ENCODE measurements at places on chromosomes 5 and 9. TPM values are rescaled to one million over a fixed set of nuclear protein-coding genes. Genes with fewer than 3 reads are reported as not detected.

CORO2A gene
- 2.0 TPM for total RNA-seq

MCIDAS gene
- 5.6 TPM for total RNA-seq

RNF180 gene
- not detected for total RNA-seq

SLC25A2 gene
- total RNA-seq = not detected

DNA sequence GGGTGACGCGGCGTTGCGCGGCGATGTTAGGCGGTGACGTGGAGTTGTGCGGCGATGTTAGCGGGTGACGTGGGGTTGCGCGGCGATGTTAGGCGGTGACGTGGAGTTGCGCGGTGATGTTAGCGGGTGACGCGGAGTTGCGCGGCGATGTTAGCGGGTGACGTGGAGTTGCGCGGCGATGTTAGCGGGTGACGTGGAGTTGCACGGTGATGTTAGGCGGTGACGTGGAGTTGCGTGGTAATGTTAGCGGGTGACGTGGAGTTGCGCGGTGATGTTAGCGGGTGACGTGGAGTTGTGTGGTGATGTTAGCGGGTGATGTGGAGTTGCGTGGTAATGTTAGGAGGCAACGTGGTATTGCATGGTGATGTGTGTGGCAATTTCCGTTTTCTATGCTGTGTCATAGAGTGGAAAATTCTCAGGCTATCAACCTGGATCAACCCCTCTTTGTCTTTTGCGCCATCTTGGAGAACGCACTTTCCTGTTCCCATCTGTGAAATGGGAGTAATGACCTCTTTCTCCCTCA is 76.0 kb downstream of the ANKRD33B start:
- no peak for DNase-seq

DNA sequence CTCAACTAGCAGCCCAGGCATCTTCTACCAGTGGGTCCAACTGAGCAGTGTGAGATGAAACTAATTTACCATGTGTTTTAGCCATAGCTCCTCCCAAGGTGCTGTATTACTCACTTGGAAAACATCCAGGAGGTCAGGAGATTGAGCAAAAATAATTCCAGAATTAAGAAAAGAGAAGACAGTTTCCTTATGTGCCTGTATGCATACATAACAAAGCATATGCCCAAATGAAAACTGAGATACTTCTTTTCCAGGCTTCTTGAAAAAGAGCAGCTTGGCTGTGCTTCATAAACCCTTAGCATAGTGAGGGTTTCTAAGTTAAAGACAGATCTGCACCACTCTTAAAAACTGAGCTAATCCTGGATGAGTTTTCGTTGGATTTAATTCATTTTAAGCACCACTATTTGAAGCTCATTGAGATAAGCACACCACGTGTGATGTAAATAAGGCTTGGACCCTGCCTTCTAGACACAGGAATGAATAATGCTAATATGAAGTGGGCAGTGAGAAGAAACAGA is 119.4 kb downstream of the ADAMTS12 start:
- DNase-seq = no peak

DNA sequence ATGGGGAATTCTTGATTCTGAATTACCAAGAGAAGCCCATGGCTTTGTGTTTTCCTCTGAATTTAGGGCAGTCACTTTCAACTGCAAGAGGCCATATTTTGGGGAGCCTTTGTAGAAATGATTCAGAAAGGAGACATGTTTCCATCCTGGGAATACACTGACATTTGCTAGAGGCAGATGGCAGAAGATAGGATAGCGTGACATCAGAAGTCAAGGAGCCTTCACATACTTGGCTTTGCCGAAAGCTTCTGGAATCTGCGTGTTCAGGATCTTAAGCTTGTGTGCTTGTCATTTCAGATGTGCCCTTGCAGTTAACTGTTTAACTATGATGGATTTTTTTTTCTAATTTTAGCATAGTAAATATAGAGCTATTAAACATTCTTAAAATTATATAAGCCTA is 296.2 kb downstream of the ARHGEF28 start:
- DNase-seq = no peak

GRCh38 chr9:29393064-29393463 is 1819.8 kb upstream of the C9orf72 start:
- DNase-seq = no peak

DNA sequence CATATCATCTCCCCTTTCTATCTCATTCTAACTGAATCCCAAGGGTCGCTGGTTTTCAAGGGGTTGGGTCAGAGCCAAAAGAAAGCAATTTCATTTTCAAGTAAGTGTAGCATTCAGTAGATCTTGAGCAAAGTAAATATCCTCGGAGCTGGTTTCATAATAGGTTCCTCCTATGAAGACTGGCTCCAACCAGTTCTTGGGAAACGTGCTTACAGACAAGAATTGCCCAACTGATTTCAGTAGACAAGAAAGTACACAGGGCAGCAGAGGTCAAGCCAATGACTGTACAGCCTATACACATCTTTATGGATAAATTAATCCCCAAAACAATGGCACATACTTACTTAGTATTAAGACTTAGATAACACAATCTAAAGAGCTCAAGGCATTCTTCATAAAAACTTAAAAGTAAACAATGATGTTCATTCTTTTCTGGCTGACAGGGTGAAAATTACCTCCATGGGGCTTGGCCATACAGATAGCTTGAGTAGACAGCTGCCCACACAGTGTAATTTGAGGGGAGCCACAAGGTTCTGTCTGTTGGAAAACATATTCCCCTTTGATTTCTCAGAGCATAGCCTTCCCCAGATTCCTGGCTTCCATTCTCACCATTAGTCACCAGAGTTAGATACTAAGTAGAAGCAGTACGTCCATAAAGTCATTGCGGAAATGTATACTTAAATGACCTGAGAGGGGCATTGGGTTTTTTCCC is 163.9 kb downstream of the ARRDC3 start:
- peak; percentile 35 for DNase-seq

- no peak for DNase-seq
These were observed 4.7 kb downstream of the PHYKPL start for GRCh38 chr5:178227929-178228328.

DNA sequence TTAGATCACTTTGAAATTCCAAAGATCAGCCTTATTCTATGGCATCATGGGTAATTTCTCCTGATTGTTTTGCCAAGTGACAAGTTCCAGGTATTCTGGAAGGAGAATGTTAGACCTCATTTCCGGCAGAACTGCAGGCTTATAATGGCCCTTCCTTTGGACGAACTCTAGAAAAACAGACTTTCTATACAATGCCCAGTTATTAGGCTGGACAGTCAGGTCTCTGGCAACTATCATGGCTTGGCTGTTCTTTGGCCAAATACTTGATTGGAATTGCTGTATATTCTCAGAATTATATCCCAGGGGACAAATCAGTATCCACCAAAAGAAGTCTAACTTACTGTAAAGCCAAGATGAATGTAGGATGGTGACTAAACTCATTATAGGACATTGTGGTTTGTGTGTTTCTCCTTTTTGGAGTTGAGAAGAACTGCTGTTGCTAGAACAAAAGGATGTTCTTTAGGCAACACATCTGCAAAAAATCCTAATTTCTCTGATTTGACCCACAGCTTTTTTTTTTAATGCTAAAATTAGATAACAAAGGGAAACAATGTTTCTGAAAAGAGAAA is 69.0 kb downstream of the ADAMTSL1 start:
- no peak for DNase-seq

- no peak for DNase-seq
These were observed 84.5 kb upstream of the SIMC1 start for GRCh38 chr5:176153741-176154140.

GRCh38 chr9:116859763-116860162 is 172.7 kb downstream of the TRIM32 start:
- DNase-seq = no peak

DNA sequence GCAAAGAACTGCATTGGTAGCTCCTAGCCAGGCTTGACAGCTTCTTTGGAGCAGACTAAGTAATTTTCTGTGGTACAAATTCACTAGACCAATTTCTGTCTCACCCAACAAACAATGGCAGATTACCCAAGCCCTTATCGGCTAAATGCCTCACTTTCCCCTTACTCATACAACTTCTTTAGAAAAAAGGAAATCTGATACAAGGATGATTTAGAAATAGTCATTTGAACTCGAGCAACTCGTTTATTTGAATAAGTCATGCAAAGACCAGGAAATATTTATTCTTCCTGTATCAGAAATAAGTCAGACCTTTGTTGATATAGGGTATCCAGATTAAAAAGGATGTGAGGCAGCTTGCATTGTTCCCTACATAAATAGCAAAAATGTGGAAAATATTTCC is 170.4 kb upstream of the CDH6 start:
- DNase-seq = peak; percentile 18
